ENCODE measurements at places on chromosomes 16 and 17.

DNA sequence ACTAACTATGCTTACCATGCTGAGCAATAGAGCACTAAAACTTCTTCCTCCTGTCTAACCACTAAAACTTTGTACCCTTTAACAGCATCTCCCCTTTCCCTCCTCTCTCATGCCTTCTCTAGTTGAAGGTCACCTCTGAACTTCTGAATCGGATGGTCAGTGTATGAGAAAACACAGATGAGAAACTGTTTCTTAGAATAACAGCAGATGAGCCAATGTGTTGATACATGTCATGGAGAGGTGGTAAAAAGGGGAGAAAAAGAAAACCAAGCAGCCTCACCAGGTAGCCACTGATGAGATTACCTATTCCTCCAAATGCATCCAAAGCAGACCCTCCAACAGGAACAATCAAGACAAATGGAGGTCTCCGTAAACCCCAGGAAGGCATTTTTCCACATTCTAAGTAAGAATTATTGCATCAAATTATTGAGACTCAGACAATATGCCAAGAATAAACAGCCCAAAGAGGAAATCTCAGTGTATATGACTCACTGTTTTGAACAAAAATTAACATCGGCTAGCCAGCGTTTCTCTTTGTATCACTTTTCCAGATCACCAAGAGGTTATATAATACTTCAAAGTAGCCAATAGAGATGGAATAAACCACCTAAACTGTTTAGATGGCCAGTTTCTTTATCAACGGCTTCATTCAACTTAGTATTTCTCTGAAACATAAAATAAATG, 793.3 kb upstream of the SOX9 start:
- no peak for DNase-seq

DNA sequence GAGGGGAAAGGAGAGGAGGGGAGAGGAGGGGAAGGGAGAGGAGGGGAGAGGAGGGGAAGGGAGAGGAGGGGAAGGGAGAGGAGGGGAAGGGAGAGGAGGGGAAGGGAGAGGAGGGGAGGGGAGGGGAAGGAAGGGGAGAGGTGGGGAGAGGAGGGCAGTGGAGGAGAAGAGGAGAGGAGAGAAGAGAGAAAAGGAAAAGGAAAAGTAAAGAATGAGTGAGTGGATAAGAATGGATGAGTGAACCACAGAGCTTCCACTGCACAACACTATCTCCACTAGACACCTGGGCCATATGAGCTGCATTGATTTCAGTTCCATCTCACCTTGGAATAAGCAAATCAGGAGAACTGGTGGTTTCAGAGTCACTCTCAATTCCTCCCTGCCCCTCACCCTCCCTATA, 204.1 kb upstream of the TOX3 start:
- no peak for DNase-seq

GRCh38 chr17:83073389-83074063, 5.9 kb upstream of the METRNL start:
- no peak for DNase-seq

DNA sequence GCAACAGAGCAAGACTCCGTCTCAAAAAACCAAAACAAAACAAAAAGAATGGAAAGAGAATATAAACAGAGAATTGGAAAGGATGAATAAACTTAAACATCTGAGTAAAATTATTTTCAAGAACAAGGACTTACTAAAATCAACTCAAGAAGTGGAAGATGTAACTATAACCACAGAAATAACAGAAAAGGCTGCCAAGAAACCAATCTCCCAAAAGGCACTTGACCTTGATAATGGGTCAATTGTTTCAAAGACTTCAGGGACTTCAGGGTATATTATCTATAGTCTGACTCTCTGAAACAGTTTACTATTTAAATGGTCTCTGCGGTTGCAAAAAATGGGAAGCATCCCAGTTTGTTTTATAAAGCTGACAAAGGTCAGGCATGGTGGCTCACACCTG, 35.1 kb downstream of the VPS53 start:
- no peak for DNase-seq

- DNase-seq, result no peak
Measured at GRCh38 chr17:56599566-56599965, 6.1 kb downstream of the NOG start.

DNA sequence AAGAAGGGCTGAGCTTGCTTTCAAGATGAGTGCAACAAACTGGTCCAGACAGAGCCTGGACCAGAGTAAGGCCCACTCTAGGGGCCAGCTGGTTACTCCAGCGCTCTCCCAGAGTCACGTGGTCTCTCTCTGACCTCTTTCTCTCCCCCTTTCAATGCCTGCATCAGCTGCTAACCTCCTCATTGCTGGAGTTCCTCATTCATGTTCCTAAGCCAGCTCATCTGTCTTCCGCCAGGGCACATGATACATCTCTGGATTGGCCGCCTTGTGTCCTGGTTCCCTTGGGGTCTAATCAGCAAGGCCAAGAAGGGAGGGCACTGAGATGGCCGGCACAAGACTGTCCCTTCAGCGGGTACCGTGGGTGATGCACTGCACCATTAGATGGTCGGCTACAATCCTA, 26.9 kb upstream of the ZFP90 start:
- no peak for DNase-seq

DNA sequence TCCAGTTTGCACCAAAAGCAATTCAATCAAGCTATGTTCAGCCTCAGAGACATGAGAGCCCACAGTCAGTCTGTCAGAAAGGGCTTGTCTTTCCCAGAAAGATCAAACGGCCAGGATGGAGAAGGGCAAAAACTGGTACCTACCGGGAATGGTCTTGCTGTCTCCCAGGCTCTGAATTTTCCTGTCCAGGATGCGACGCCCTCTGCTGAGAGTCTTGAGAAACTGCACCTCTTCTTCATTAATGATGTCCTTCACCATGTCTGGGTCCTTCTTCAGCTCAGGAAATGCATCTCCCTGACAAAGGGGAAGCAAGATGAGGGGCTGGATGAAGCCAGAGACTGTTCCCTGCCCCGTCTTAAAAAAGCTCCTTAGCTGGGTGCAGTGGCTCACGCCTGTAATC, 15.8 kb upstream of the EXOSC6 start:
- DNase-seq, result no peak

DNA sequence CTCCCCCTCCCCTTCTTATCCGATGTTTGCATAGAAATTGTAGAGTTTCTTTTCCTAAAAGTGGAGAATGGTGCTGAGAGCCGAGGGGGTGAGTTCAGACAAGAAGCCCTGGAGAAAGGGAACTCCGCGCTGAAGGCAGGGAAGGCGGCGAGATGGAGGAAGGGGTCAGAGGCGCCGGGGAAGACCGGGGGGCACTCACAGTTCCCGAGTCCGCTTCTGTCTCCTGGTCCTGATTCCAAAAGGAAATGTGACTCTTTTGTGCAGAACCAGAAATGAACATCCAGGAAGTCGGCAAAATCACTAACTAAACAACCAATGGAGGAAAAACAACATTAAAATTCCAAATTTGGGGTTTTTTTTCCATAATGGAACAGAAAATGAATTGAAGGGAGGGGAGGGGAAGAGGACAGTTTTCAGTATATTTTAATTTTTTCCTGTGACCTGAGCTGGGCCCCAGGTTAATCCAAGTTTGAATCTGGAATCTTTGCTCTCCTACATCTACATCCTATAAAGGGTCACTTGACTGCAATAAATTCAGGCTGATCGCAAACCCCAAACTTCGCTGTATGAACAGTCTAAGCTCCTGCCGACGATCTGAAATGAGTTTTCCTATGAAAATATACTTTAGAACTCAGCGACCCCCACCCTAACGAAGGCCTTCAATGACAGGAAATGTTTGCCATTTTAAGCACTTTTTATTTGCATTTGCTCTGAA, 252.3 kb downstream of the C16orf95 start:
- DNase-seq, result no peak

GRCh38 chr17:13310858-13311257, 290.9 kb downstream of the HS3ST3A1 start:
- DNase-seq, result no peak

DNA sequence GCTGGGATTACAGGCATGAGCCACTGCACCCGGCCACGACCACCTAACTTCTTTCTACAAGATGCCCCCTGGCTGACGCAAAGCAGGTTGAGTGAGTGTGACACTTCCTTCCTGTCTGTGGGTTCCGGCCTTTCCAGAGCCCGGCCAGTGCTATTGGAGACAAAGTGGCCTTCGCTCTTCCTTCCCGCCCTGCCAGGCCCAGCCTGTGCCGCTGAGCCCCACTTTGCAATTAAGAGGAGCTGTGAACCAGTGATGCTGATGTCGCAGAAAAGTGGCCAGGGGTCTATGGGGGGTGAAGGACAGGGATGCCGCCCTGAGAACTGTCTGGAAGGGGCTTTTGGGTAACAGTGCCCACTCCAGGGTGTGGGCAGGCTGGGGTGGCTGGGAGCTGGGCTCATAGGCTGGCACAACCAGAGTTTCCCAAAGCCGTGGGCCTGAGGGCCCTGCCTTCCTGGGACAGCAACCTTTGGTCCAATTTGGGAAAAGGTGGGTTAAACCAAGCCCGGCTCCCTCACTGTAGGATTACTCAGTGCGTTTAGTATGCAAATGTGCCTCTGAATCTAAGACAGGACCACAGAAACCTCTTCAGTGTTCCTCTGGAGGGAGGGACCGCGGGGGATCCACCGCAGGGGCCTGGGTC, 174.9 kb downstream of the SEC14L1 start:
- DNase-seq, result no peak

DNA sequence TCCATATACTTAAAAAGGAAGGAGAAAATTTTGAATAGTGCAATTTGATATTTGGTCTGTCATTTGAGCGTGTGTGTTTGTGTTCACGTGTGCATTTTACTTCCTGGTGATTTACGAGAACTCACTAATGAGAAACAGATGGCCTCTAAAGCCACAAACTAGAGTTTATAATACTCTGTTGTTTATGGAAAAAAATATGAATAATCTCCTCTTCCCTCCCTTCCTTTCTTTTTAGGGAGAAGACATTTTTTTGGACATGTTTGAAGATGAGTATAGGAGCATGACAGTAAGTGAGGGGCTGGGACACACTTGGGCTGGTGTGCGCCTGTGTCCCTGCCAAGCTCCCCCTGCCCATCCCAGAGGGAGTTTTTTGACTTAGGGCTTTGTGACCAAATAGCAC, 102.7 kb downstream of the CLEC16A start:
- DNase-seq, result no peak

DNA sequence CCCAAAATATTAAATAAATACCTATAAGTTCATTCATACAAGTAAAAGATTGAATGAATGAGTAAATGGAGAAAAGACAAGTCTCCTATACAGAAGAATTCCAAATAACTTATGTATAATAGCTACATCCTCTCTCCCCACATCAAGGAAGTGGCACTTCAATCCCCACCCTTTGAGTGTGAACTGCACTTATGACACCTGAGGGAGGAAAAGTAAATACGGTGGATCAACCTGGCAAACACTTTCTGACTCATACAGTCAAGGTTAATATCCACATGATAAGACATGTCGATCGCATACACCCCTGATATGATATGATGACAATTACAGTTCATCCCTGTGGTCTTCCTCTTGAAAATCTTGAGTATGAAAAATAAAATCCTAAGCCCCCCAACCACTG, 18.0 kb downstream of the SLFN12L start:
- DNase-seq, result no peak

GRCh38 chr16:58339452-58339981, 44.7 kb upstream of the PRSS54 start:
- DNase-seq, result no peak

DNA sequence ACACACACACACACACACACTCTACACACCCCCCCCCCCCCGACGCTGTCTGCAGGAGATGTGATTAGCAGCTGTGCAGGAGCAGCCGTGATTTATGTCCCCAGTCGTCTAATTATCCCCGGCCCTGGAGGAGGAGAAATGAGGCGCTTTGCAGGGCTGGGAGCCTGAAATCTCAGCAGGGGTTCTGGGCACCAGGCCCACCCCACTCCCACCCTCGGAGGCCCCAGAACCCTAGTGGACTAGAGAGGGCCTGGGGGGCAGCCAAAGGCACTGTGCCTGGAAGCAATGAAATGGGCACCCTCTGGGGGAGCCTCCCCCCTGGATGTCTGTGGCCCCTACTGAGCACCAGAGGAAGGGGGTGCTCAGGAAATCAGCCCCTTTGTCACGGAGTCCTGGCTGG, 134.2 kb upstream of the CIBAR2 start:
- no peak for DNase-seq

DNA sequence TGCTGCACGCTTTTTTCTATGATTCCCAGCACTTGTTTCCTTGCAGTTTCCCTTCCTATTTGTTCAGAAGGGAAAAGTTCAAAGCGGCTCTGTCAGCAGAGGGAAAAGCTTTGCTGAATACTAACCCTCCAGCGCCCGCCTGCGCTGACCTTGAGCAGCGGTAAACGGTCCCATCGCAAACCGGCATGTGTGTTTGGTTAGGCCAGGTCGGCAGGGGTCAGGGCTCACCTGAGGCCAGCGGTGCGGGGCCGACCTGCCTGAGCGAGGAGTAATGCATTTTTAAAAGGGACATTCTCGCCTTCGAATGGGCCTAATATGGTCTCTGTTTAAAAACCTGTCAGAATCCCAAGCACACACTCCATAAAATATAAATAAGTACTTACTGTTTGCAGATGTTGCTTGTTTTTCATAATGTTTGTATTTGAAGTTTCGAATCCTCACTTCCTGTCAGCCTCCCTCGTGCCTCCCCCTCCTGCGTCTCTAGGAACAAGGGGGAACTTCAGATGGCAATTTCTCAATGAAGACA, 110.1 kb downstream of the IRX3 start:
- no peak for DNase-seq

GRCh38 chr17:39014795-39015545, 47.8 kb upstream of the FBXO47 start:
- no peak for DNase-seq

DNA sequence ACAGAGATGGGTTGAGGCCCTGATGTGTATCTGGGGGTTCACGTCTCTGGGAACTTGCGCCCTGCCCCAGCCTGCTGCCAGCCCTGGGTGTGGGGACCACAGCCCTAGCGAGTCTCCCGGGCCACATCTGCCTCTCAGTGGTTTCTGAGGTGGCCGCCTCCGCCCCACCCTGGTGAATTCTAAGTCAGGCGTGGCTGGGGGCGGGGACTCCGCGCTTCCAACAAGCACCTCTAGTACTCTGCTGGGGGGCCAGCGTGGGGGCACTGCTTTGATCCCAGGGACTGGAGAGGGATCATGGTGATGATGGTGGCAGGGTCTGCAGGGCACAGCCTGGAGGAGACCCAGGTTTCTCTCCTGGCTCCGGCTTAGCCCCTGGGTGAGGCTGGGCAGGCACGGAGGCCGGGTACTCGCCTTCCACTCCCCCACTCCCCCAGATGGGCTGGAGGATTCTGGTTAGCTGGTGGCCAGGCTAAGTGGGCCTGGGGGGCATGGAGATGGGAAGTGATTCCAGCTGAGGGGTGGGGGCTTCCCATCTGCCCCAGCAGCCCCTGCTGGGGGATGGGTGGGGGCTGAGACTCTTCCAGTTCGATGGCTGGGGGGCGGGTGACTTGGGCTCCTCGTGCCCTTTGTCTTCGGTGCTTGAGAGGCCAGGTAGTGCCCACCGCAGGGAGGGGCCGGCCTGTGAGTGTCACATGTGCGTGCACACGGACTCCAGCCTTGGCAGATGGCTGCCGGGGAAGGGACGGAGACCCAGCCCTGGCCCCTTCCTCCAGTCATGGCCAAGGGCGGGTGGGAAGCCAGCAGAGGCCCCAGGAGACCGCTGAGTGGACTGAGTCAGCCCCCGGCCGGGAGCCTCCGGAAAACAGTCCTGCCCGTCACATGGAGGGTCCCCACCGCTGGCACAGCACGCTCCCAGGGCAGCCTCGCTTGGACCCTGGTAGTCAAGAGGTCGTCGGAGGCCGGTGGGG, 3.9 kb downstream of the GLIS2 start:
- no peak for DNase-seq

GRCh38 chr17:57537524-57538410, 207.3 kb downstream of the CCDC182 start:
- DNase-seq, result no peak

- DNase-seq, result no peak
Measured at GRCh38 chr17:58660621-58661020, 31.2 kb downstream of the TEX14 start.

Measured in esophagus squamous epithelium (tissue), 5 donors.